ENCODE measurements at places on chromosomes 7 and 10. TPM values are rescaled to one million over a fixed set of nuclear protein-coding genes. Genes with fewer than 3 reads are reported as not detected.

- peak; percentile 87 for DNase-seq
Observed at GRCh38 chr10:14571866-14572507, 202.7 kb downstream of the FAM107B start.

The LMBR1 gene
- 23.8 TPM for total RNA-seq

- DNase-seq = peak; percentile 92
Observed at GRCh38 chr7:137882261-137882668, 35.5 kb upstream of the DGKI start.

GRCh38 chr10:118537623-118538022, 57.8 kb downstream of the PRLHR start:
- no peak for DNase-seq

- DNase-seq = no peak
Observed at GRCh38 chr7:73723813-73724212, 4.3 kb upstream of the STX1A start.

The HYAL4 gene
- total RNA-seq = not detected

The FGFR2 gene
- 6.3 TPM for total RNA-seq

GRCh38 chr10:29326886-29327745, 38.2 kb downstream of the LYZL1 start:
- DNase-seq = no peak

The VSTM2A gene
- total RNA-seq = not detected

GRCh38 chr10:116281775-116282174, 8.8 kb upstream of the GFRA1 start:
- DNase-seq = no peak

DNA sequence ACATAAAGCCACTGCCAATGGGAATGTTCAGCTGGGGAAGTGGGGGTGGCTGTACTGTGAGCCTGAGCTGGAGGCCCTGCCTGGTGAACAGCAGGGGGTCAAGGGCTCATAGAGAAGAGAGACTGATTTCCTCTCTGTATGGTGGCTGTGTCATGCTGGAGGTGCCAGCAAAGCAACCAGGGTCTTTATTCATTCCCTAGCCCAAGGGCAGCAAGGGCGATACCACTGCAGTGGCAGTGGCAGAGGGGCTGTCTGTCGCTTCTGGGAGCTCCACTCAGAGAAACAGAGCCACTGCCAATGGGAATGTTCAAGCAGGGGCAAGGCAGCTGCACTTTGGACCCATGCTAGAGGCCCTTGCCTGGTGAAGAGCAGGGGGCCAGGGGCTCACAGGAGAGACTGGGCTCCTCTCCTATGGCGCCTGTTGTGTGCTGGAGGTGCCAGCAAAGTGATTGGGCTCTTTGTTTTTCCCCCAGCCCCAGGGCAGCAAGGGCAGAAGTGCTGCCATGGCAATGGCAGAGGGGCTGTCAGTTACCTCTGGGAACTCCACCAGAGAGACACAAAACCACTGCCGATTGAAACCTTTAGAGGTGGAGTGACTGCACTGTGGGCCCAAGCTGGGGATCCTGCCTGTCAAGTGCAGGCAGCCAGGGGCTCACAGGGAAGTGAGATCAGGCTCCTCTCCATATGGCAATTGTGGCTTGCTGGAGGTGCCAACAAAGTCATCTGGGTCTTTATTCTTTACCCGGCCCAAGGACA, 545.1 kb downstream of the SH2D4B start:
- no peak for DNase-seq

DNA sequence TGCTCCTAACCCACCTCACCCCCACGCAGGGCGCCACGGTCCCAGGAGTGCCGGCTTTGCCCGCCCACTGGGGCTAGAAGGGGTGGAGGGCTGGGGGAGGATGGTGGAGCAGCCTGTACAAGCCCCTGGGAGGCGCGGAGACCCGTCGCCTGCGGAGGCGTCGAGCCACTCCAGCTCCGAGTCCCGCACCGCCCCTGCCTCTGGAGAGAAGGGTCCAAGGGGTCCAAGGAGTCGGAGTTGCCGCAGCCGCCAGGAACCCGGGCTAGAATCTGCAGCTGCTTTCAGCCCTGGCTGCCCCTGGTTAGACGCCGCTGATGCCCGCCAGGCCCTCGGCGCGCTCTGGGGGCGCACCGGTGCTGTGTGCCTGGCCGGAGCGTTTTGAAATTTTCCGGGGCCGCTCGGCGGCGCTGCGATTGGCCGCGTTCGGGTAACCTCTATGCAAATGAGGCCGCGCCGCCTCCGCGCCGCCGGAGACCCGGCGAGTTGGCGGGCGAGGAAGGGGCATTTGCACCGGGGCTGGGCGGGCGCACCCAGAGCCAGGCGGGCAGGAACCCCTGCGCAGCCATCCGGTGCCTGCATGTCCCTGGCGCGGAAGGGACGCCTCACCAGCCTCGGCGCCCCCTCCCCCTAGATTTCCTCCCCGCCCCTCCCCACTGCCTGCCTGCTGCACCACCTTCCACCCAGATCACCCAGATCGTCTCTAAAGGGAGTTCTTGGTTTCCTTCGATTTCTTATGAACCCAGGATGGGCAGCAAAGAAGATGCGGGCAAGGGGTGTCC, at the start of gene HMX2:
TSS of gene HMX2 (plus strand) at position 502 of the 779 bp plus-strand sequence. CDS start at position 745, 243 bp downstream.
- DNase-seq = peak; percentile 38

- DNase-seq = no peak
Observed at GRCh38 chr10:130336617-130337304, 200.6 kb downstream of the GLRX3 start.

GRCh38 chr7:45626441-45627430, 52.6 kb downstream of the ADCY1 start:
- DNase-seq = no peak

The SLC26A4 gene
- 0.49 TPM for total RNA-seq

GRCh38 chr7:150851492-150852370, 586 bp upstream of the AOC1 start:
- DNase-seq = no peak

GRCh38 chr7:27840313-27840712, 100.4 kb downstream of the TAX1BP1 start:
- no peak for DNase-seq

The NAPEPLD gene
- total RNA-seq = 4.8 TPM

DNA sequence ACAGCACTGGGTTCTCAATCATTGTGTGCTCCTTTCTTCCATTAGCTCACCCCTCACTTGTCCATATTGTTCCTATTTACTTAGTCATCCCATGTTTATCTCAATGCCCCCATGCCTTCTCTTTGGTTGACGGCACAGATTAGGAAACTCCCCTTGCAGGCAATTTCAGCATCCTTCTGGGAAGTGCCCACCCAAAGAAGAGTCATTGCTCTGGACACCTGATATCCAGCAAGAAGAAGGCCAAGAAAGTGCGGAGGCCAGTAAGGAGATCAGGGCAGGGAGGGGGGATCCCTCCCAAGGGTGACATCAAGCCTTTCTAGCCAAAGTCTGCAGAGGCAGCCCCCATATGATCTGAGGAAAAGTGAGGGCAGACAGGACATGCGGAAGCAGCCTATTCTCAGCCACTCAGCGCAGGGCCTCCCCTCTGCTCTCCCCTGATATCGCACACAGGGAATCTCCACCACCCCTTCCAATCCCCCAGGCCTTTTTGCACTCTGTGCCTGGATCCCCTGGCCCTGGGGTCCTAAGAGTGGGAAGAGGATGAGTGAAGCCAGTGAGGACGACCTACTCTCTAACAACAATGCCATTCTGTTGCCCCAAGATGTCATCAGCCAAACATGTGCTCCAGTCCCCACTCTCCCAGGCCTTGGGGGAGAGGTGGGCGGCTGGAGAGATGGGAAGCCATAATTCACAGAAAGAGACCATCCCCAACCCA, 1.8 kb downstream of the TRPV6 start:
- no peak for DNase-seq

The CDNF gene
- total RNA-seq = 0.92 TPM

- no peak for DNase-seq
Observed at GRCh38 chr10:49344840-49345239, 45.9 kb downstream of the C10orf71 start.

GRCh38 chr7:21941611-21942141, 4.0 kb downstream of the CDCA7L start:
- peak; percentile 41 for DNase-seq

The RPA3 gene
- total RNA-seq = 55.7 TPM

The MBL2 gene
- not detected for total RNA-seq

The AHR gene
- 107 TPM for total RNA-seq

- DNase-seq = peak; percentile 23
Observed at GRCh38 chr7:1912593-1913465, 242.8 kb downstream of the ELFN1 start.

DNA sequence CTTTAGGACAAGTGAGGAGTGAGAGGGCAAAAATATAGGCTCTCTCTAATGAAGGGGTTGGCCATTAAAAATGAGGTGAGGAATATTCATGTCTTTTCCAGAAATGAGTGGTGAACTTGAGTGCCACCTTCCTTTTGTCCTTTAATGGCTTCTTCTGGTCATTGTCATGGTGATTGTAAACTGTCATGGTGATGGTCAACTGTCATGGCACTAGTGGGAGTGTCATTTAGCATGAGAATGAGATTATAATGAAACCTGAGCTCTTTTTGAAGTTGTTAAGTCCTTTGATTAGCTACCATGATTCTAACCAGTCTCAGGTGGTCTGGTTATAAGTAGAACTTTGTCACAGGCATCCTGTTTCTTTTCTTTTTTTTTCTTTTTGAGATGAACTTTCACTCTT, 524.4 kb downstream of the NEBL start:
- no peak for DNase-seq

DNA sequence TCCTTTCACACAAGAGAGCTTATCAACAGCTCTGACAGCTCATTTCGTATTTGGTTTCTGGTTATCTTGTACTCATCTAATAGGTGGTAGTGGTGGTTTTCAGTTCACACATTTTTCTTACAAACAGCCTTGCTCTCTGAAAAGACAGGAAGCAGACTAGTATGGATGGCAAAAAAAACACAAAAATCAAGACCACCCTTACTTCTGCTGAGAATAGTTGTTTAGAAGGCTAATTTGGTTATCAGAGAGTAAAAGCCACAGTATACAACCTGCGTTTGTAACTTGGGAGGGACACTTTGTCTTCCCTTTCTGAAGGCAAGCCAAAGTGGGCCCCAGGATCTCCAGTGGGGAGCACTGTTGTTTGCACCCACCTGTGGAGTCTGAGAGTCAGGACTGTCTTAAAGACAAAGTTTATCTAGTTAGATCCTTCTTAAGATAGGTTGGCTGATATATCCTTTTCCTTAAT, 68.0 kb downstream of the PIP4K2A start:
- no peak for DNase-seq

The CCL24 gene
- total RNA-seq = not detected

- no peak for DNase-seq
Observed at GRCh38 chr10:48526846-48527505, 77.9 kb downstream of the ARHGAP22 start.

GRCh38 chr10:61500460-61500859, 47.3 kb upstream of the TMEM26 start:
- no peak for DNase-seq

DNA sequence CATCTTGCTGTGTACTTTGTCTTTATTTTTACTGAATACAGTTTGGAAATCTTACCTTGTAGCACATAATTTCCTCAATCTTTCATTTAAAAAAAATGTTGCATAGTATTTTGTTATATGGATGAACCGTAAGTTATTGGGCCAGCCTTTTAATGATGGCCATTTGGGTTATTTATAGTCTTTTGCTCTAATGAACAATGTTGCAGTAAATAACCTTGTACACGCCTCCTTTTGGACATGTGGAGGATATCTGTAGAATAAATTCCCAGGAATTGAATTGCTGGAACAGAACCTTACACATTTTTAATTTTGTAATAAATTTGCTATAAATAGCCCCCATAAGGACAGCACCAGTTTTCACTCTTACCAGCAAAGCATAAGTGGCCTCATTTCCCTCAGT, 12.7 kb upstream of the PRF1 start:
- DNase-seq = no peak

DNA sequence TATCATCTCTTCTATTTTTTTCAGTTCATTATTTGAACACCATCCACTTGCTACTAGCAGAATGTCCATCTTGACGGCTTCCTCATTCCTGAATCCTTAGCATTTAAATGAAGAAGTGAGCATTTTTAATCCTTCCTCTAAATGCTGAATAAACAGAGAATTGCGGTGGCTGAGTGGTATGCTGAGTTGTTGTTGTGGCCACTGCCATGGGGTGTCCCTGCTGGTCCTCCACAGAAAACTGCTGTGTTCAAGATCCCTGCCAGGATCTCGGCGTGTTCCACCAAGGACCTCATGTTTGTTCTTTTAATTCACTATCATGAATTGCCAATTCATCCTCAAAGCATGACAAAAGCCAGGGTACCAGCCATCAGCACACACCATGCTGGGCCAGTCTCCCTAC, 48.9 kb upstream of the HABP2 start:
- DNase-seq = no peak

- peak; percentile 92 for DNase-seq
Observed at GRCh38 chr7:14761510-14762296, 140.8 kb downstream of the DGKB start.

DNA sequence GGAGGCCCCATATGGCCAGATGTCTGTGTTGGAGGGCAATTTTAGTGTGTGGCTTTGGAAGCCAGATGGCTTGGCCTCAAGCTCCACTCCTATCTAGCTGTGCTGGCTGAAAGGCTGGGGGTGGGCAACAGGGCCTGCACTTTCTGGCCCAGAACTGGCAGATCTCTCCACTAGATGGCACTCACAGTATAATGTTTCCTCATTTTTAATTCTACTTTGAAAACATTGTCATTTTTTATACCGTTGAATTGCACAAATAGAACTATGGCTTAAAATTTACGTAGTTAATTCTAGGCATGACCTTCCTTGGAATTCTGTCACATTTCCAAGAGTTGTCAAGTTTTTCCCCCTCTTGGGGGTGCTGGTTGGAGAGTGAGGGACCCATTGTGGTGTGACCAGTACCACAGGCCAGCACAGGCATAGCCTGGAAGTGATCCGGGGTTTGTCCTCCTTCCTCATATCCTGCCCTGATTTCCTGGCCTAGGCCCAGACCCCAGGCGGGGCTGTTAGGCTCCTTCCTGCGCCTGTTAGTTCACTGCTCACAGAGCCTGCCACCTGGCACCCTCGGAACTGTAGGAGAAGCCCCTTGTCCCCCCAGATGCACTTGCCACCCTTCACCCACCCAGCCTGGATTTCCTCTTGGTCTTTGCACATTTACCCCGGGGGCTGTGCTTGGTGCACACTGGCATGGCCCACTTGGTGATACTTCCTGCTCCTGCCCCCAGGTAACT, 52.8 kb downstream of the ARHGAP22 start:
- DNase-seq = peak; percentile 48

The PHTF2 gene
- 5.7 TPM for total RNA-seq

DNA sequence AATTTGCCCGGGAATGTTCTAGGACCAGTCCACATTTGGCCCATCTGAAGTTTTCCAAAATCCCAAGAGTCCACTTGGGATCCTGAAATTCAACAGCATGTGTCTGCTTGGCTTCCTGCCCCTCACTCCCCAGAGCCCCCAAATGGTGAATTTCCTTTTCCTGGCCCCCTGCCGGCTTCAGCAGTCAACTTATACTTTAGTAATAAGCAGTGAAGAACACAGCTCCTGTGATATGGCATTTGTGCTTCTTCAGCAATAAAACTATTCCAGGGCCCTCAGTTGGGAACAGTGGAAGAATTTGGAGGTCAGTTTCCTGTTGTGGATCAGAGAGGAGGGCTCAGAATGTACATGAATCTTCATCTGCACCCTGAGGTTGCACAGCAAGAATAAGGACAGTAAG, 51.1 kb downstream of the PRF1 start:
- DNase-seq = no peak

- DNase-seq = peak; percentile 9
Observed at GRCh38 chr7:31986878-31987518, 83.2 kb downstream of the PDE1C start.

The KCP gene
- total RNA-seq = not detected

The KIAA1549 gene
- 0.57 TPM for total RNA-seq

The VCL gene
- 112 TPM for total RNA-seq

The ABCB4 gene
- 0.69 TPM for total RNA-seq
